Astrocyte of the spinal cord (primary cell): ENCODE measurements at places on chromosomes 7 and 10.

DNA sequence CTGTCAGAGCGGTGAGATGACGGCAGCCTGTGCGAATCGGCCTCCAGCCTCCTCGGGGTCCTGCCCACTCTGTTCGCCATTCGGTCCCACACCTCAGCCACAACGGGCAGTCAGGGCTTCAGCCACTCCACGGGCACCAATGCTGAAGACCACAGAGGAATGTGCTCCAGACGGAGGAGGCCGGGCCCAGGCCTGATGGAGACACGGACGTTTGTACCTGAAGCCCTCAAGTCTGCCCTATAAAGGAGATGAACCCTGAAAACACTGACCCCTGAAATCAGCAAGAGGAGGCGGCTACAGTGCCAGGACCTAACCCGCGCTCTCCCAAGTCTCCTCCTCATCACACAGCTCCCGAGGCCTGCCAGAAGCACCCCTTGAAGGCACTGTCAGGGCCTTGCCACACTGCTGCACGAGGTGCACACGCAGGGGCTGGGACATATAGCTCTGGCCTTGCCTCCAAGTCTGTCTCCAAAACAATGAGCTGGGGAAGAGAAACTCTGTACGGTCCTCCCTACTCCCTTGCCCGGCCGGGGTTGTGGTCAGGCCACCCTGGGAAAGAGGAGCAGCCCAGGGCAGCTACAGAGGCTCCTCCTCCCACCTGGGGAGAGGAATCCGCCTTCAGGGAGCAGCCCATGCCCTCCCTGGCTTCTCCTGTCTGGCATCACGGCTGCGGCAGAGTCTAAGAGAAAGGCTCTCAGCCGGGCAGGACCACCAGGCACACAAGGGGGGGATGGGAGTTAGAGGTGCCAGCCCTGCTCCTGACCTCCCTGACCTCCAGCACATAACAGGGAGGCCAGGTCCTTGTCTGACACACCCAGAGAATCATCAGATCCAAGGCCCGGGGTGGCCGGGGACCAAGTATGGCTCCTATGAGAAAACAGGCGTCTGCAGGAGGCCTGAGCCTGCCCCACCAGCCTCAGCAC lies 310.1 kb downstream of the PTPRN2 start:
- DNase-seq = no peak

GRCh38 chr7:15686295-15686956 lies at the start of gene MEOX2:
Gene MEOX2 (minus strand): TSS chr7:15686683. CDS start chr7:15686402, 281 bp downstream.
- peak; percentile 70 for DNase-seq

DNA sequence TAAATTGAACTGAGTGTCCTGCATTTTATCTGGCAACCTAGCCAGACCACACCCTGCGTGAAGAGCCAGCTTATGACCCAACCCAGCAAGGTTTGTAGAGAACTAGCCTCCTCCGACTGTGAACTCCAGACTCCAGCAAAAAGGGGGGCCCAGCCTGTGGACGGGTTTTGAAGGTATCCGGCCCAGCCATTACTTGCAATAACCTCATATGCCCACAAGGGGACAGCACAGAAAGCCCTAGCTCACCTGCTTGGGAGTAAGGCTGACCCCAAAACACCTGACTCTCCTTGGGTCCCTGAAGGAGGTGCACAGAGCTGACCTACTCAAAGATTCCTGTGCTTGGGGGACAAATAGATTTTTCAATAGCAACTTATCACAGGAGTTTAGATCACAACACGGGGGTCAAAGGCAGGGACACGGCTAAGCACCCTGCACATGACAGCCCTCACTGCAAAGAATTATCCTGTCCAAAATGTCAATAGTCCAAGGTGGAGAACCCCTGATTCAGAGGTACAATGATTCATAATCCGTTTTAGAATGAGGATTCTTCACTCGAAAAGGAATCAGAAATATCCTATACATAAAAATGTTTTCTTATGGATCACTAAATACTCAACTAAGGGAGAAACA lies 4.6 kb downstream of the TRPV6 start:
- peak; percentile 3 for DNase-seq

DNA sequence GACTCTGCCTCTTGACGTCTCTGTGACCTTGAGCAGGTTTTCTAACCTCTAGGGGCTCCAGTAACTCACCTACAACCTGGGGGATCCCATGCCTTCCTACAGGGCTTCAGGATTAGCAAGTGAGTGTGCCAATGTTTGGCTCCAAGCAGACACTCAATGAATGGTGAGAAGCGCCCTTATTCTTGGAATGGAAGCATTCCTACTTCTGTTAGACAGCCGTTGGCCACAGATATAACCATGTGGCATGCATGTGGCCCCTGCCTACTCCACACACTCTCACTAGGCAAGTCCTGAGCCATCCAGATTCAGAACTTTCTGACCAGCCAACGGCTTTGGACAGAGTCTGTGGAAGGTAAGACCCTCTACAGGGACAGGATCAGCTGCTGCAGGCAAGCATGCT lies 108.9 kb upstream of the LYZL2 start:
- DNase-seq = no peak

- DNase-seq = peak; percentile 95
Measured at GRCh38 chr10:31101123-31101522, 69.5 kb upstream of the ZNF438 start.

DNA sequence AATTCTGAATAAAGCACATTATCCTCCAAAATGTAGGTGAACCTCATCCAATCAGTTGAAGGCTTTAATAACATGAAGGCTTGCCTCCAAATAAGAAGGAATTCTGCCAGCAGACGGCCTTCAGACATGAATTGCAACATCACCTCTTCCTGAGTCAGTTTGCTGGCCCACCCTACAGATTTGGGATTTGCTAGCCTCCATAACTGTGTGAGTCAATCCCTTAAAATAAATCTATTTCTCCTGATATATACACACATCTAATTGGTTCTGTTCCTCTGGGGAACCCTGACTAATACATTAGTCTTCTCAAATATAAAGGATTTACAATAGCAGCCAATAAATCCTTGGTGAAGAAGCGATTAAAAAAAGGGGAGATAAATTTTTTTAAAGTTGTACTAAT lies 34.8 kb upstream of the OSBPL3 start:
- DNase-seq = peak; percentile 70

DNA sequence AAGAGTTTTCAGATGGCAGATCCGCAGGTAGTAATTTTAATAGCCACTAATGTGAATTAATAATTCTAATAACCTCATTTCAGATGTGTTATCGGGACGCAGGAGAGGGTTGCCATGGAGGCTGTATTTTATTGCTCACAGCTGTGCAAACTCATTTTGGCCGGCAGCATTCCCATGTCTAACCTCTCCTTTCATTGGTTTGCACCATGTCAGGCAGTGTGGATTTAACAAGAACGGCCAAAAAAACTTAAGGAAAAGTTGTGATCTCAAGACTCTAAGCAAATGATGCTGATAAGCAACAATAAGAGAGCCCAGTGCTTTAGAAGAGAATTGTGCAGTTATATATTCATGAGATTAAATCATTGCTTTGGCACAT lies 88.7 kb upstream of the NRP1 start:
- DNase-seq = peak; percentile 52

DNA sequence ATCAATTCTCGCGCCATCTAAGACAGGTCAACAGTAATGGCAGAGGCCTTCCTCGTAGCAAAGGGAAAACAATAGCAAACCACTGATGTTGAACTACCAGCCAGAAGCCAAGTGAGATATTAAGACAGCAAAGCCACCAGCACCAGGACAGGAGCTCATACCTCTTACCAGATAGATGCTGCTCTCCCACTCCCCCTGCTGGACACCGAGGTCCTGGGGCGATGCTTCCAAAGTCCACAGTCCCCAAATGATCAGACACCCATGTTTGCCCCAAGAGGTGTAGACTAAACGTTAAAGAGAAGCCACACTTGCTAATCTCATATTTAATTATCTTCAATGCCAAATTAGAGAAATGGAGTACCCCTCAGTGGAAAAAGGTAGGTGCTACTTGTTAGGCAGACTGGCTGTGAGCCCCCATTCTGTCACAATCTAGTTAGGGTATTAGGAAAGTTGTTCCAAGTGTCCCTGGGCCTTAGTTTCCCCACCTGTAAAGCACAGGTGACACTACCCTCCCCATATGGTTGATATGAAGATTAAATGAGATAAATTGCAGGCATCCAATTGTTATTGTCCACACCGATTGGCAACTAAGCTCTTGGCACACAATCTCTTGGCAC lies 39.9 kb downstream of the TOMM7 start:
- peak; percentile 41 for DNase-seq

DNA sequence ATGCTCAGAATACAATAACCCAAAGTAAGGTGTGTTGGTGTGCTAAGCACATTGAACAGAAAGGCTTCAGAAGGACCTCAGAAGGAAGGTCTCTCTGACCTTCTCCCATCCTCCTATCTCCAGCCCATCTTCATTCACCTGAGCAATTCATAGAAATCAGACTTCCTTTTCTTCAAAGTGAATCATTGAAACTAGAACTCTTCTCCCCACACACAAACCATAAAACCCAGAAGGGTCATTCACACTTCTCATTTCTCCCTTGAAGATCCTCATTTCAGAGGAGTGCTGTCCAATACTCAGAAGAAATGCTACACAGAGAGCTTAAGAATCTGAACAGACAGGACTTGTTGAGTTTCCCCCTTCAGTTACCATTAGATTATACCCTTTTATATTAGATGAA lies 89.5 kb downstream of the VWDE start:
- no peak for DNase-seq

GRCh38 chr10:104329735-104330134 lies 8.5 kb downstream of the ITPRIP start:
- DNase-seq = peak; percentile 88

GRCh38 chr10:78997635-78998618 lies 70.8 kb upstream of the ZMIZ1 start:
- DNase-seq = no peak

DNA sequence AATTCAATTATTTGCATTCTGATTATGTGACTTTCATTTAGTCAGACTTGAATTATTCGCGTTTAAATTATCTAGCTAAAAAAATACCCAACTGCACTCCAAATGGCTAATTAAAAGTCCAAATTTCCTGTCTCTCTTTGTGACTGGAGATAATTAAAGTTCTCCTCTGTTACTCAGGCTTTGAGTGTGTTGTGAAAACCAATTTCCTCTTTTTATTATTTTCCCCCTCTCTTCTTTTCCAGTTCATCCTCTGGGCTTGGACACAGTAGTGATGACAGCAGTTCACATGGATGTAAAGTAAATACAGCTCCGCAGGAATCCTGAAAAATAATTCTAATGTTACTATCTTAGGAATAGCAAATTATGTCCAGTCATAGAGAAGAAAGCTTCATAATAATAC lies 80.6 kb downstream of the SNX10 start:
- no peak for DNase-seq

DNA sequence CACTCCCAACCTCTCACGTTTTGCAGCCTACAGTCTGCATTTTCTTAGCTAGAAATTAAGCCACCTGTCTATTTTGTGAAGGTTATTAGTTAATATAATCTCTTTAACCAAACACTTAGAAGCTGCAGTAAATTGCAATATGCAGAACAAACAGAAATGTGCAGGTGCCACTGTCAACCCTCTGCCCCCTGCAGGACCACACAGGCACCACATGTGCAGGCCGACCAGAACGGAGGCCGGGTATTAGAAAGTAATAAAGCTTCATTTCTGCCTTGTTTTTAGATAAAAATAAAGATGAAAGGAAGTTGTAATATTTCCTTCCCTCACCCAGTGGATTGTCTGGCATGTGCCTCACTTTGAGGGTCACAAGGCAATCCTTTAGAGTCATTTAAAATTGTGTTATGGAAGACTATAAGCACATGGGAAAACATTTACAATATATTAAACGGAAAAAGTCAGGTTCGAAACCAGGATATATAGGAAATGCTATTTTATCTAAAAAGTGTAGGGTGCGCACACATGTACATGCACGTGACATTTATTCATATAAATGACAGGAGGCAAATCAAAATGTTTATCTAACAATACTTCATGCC lies 158.2 kb downstream of the ARHGAP12 start:
- no peak for DNase-seq

DNA sequence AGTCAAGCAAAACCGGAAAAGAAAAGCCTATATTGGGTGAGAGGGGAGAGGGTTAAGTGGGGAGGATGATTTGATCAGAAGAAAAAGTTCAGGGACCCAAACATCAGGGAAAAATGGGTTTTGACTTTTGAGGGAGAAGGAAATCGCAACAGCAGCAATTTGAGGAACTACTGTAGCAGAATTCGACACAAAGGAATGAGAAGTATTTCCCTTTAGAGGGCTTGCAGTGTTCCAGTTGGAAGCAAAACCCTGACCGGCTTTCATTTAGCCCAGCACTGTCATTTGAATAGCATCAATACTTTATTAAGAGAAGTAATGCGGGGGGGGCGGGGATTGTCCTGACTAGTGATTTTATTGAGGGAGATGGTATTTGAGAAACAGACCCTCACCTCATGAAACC lies 37.2 kb upstream of the GATA3 start:
- DNase-seq = no peak

- no peak for DNase-seq
Measured at GRCh38 chr10:10662716-10663408, 354.8 kb upstream of the CELF2 start.

DNA sequence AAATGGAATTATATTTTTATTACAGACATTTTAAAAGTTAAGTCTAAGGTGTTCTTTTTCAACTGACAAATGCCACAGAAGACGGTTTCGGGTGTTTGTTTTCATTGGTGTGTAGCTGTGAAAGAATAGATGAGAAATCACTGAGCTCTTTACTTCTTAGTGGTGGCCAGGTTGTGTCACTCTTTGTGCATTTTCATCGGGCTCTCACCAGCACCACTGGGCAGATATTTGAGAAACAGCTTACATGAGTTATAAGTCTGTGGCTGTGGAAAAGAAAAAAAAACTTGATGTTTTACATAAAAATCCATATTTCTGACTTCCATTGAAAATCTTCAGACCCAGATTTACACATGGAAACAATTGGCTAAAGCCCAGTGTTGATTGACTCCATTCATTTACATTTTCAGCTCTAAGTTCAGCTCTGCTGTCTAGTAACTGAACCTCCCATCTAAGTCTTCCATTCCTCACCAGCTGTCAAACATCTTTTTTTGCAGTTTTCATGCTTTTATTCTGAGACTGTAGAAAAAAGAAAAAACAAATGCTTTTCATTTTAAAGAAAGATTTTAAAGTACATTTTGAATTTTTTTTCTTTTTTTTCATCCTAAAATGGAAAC lies 22.3 kb downstream of the CABCOCO1 start:
- no peak for DNase-seq

DNA sequence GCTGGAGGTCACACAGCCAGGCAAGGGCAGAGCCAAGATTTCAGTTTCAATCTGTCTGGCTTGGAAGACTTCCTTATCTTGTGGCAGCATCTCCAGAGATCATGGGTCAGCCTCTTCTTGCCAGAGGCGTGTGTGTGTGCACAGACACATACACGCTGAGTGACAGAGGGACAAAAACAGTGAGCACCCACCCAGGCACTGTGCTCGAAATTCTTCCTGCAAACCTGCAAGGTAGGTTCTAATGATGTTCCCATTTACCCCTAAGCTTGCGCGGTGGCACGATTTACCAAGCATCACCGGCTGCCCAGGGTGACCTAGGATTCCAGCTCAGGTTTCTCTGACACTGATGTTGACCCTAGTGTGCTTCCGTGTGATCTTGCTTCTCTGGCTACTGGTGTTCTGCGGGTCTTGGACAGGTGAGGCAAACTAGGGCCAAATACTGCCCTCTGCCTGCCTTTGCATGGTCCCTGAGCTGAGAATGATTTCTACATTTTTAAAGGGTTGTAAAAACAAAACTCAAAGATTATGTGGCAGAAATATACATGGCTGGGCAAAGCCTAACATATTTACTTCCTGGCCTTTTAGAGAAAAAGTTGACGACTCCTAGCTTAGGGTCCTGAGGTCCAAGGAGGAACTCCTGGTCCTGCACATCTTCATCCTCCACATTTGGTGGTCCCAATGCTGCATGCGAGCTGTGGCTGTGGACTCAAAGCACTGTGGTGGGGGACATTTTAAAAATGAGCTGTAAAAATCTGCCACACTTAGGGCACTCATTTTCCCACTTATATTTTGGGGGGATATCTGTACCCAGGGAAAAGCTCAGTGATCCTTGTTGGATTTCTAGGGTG lies 268.5 kb downstream of the RPS24 start:
- DNase-seq = no peak
